ENCODE measurements at places on chromosomes 3 and 15. TPM values are rescaled to one million over a fixed set of nuclear protein-coding genes. Genes with fewer than 3 reads are reported as not detected.

- no peaks in the 10 kb centered on the region for H3K4me1 ChIP-seq
- no peak overlapping the region for H3K4me3 ChIP-seq
- H3K36me3 ChIP-seq, result no peaks in the 10 kb centered on the region
- no peak overlapping the region for H3K27ac ChIP-seq
- DNase-seq, result no peak
- no peaks in the 10 kb centered on the region for H3K27me3 ChIP-seq
These were observed 467.4 kb upstream of the BCHE start for GRCh38 chr3:166304584-166304983.

DNA sequence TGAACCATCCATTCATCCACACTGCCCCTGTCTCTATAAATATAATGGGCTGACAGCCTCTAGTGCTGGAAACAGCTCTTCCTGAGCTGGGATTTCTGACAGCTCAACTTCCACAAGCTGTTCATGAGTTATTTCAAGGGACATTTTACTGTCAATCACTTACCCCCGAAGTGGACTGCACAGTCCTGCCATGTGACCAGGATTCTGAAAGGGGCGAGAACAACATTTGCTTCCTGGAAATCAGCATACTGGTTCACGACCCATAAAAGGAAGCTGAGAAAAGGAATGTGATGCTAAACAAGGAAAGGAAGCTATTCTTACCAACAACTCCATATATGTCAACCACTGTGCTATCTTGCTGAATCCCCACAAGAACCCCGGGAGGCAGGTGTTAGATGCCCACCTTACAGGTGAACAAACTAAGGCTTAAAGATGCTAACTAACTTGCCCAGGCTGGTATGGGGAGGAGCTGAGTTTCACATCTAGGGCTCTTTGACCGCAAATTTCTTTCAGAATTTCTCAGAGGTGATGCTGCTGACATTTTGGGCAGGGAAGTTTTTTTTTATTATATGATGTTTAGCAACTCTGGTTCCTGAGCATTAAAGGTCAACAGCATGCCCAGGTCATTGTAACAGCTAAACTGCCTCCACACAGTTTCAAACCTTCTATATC, 16.5 kb upstream of the REC114 start:
- no peak for DNase-seq
- no peaks in the 10 kb centered on the region for H3K36me3 ChIP-seq
- no peaks in the 10 kb centered on the region for H3K4me1 ChIP-seq
- H3K4me3 ChIP-seq, result no peak overlapping the region
- H3K27me3 ChIP-seq, result peaks cover 41% of the 10 kb centered on the region
- H3K27ac ChIP-seq, result no peak overlapping the region

DNA sequence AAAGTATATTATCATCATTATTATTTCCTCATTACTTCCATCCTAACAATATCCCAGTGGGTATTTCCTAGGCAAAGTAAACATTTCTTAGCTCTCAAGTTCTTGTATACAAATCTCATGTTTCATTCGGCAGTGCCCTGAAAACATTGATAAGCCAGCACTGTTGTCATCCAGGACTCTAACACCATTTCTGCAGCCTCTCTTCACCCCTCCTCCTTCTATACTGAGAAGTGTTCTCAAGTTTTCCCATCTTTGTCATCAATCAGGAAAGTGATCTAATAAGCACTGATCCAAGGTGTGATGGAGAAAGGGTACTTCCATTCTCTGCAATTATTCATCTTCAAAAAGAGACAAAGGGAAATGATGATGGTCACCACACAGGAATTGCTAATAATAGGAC, 168.4 kb upstream of the CCDC54 start:
- H3K27ac ChIP-seq, result peak overlapping the region; percentile 90
- no peaks in the 10 kb centered on the region for H3K27me3 ChIP-seq
- peaks cover 4% of the 10 kb centered on the region for H3K36me3 ChIP-seq
- DNase-seq, result no peak
- H3K4me3 ChIP-seq, result no peak overlapping the region
- H3K4me1 ChIP-seq, result peaks cover 59% of the 10 kb centered on the region

GRCh38 chr15:74040109-74040850, 42.1 kb downstream of the GOLGA6A start:
- H3K4me3 ChIP-seq, result no peak overlapping the region
- peaks cover 6% of the 10 kb centered on the region for H3K4me1 ChIP-seq
- no peaks in the 10 kb centered on the region for H3K27me3 ChIP-seq
- no peak overlapping the region for H3K27ac ChIP-seq
- H3K36me3 ChIP-seq, result peaks cover 5% of the 10 kb centered on the region

GRCh38 chr3:151843275-151843674, 29.4 kb downstream of the AADAC start:
- no peak for DNase-seq
- H3K4me1 ChIP-seq, result peaks cover 7% of the 10 kb centered on the region
- H3K36me3 ChIP-seq, result peaks cover 2% of the 10 kb centered on the region
- H3K4me3 ChIP-seq, result no peak overlapping the region
- H3K27me3 ChIP-seq, result no peaks in the 10 kb centered on the region

DNA sequence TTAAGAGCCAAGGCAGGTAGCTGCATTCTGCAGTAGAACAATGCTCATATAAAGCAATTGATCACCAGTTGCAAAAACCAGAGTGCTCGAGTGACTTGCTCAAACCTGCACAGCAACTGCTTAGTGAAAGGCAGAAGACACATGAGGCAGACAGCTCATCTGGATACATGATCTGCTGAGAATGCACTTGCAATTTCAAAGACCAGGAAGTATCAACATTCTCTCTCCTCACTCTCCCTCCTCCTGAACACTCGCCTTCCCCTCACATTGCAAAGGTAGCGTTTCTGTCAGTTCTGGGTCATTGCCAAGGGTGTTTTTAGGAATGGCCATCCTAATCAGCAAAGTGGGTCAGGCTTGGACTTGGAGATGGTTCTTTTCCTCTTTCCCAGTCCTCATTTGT, 61.0 kb downstream of the BFSP2 start:
- DNase-seq, result no peak
- H3K4me1 ChIP-seq, result peaks cover 42% of the 10 kb centered on the region

GRCh38 chr15:82643992-82644391, 3.2 kb downstream of the CPEB1 start:
- H3K4me1 ChIP-seq, result peaks cover 8% of the 10 kb centered on the region
- H3K27me3 ChIP-seq, result peaks cover 92% of the 10 kb centered on the region
- DNase-seq, result no peak

DNA sequence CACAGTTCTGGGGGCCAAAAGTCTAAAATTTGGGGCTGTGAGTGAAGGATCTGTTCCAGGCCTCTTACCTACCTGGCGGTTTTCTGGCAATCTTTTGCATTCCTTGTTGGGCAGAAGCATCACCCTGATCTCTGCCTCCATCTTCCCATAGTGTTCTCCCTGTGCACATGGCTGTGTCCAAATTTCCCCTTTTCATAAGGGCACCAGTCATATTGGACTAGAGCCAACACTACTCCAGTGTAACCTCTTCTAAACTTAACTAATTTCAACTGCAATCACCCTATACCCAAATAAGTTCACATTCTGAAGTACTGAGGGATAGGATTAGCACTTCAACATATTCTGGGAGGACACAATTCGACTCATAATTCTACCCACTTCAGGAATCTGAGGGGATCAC, 85.0 kb downstream of the CCNL1 start:
- H3K27me3 ChIP-seq, result no peaks in the 10 kb centered on the region
- no peak overlapping the region for H3K4me3 ChIP-seq
- DNase-seq, result no peak
- H3K36me3 ChIP-seq, result no peaks in the 10 kb centered on the region

DNA sequence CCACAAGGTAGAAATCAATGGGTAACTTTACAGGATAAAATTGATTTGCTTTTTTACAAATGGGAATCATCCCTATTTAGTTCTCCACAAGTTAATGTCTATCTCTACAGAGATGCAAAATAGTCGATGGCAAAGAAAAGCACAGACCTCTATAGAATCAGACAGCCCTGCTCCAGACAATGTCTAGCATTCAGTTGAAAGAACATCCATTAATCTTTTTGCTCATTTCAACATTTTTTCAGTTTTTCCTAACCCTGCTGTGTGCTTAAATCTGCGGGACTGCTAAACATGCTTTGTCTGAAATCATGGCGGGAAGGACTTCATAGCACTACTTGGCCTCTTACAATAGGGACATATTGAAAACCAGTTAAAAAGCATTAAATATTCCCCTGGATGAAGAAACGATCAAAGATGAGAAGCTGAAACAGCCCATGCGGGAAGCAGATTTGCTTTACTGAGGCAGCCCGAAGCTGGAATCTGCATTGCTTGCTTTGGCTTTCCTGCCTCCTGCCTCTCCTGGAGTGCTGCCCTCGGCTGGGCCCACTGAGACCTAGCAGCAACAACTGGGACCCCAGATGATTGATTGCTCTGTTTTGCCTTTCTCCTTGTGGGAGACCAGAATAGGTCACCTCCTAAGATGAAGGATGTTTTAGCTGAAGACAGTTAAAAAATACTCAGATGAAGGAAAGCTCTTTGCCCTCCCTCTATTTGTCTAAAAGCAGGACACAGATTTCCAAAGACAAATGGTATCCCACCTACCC, 38.5 kb upstream of the RASGRP1 start:
- no peak overlapping the region for H3K27ac ChIP-seq
- H3K36me3 ChIP-seq, result no peaks in the 10 kb centered on the region
- H3K4me3 ChIP-seq, result no peak overlapping the region
- H3K27me3 ChIP-seq, result no peaks in the 10 kb centered on the region

GRCh38 chr3:28745436-28745835, 396.8 kb upstream of the AZI2 start:
- DNase-seq, result no peak
- H3K27ac ChIP-seq, result no peak overlapping the region
- peaks cover 6% of the 10 kb centered on the region for H3K36me3 ChIP-seq
- H3K4me3 ChIP-seq, result no peak overlapping the region
- no peaks in the 10 kb centered on the region for H3K27me3 ChIP-seq

DNA sequence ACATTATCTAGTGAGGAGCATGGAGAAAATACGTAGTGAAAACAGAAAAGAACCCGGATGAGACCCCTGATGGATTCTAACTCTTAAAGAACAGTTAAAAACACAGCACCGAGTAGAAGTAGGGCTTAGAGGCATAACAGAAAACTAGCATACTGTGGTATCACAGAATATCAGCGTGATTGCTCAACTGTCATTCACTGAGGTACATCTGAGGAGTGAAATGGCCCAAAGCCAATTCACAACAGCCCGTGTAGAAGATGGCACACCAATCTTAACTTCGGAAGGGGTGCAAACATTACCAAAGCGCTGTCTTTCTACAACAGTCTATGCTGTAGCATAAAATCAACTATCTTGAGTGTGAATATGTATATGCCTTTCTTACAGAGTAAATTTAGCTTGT, 1.8 kb downstream of the CLASP2 start:
- H3K27ac ChIP-seq, result no peak overlapping the region
- H3K4me3 ChIP-seq, result no peak overlapping the region
- H3K27me3 ChIP-seq, result no peaks in the 10 kb centered on the region
- H3K4me1 ChIP-seq, result peaks cover 7% of the 10 kb centered on the region
- H3K36me3 ChIP-seq, result peaks cover 9% of the 10 kb centered on the region

GRCh38 chr3:189629803-189630455, 1.3 kb upstream of the TP63 start:
- no peak for DNase-seq
- H3K27ac ChIP-seq, result no peak overlapping the region
- no peak overlapping the region for H3K4me3 ChIP-seq
- no peaks in the 10 kb centered on the region for H3K4me1 ChIP-seq

DNA sequence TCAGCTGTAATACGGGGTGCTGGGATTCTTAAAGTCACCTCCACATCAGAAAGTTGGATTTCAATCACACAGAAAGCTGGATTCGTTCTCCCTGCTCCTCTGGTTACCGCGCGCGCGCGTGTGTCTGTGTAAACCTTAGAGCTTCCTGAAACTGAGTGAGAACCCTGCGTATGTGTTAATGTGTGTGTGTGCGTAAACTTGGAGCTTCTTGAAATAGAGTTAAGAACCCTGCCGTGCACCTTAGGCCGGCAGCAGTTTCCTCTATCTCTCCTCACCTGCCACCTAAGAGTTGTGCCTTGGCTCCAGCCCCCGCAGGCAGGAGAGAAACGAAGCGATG, 531 bp downstream of the LZTFL1 start:
- DNase-seq, result peak; percentile 42
- H3K4me3 ChIP-seq, result peak overlapping the region; percentile 94
- H3K27me3 ChIP-seq, result peaks cover 34% of the 10 kb centered on the region
- peaks cover 7% of the 10 kb centered on the region for H3K36me3 ChIP-seq

GRCh38 chr3:183306798-183307671, 54.0 kb downstream of the B3GNT5 start:
- H3K27me3 ChIP-seq, result no peaks in the 10 kb centered on the region
- DNase-seq, result no peak
- H3K36me3 ChIP-seq, result no peaks in the 10 kb centered on the region
- H3K27ac ChIP-seq, result peak overlapping the region; percentile 64
- H3K4me3 ChIP-seq, result no peak overlapping the region

DNA sequence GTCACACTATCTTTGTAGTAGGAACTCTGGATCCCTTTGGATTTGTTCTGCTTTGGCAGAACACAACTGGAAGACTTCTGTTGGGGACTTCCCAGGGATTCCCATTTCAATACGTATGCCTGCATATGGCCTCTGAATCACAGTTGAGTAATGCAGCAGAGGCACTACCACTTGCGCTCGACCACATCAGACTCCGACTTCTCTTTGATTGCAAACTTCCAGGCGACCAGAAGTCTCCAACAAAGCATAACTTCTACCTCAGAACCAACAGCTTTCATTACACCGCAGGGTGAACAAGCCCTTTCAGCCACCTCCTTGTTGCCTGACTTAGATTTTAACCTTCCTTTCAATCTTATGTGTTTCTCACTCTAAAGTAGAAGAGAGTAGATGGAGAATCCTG, 924.4 kb downstream of the IGSF11 start:
- H3K36me3 ChIP-seq, result no peaks in the 10 kb centered on the region
- H3K27me3 ChIP-seq, result no peaks in the 10 kb centered on the region
- H3K4me3 ChIP-seq, result no peak overlapping the region
- no peak for DNase-seq
- no peaks in the 10 kb centered on the region for H3K4me1 ChIP-seq
- no peak overlapping the region for H3K27ac ChIP-seq

- peaks cover 10% of the 10 kb centered on the region for H3K4me1 ChIP-seq
- no peak overlapping the region for H3K4me3 ChIP-seq
- no peaks in the 10 kb centered on the region for H3K27me3 ChIP-seq
- H3K36me3 ChIP-seq, result no peaks in the 10 kb centered on the region
- DNase-seq, result peak; percentile 42
These were observed 261.6 kb upstream of the LMCD1 start for GRCh38 chr3:8239718-8240695.

DNA sequence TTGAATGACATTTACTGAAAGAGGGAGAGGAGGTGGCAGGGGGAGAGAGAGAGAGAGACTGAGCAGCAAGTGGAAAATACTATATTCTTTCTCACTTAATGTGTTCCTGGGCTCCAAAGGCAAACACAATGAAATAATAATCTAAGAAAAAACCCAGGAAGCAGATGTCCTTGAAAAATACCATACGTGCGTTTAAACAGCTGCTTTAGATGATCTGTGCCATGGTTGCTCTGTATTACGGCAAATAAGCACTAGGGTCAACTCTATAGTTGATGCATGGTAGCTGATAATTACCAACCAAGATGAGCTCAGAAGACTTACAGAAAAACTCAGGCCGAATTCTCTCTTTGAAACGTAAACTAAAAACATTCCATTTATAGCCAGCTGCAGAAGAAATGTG, 410.3 kb upstream of the TBL1XR1 start:
- H3K27me3 ChIP-seq, result no peaks in the 10 kb centered on the region
- DNase-seq, result no peak
- peaks cover 4% of the 10 kb centered on the region for H3K36me3 ChIP-seq
- H3K27ac ChIP-seq, result peak overlapping the region; percentile 40
- H3K4me1 ChIP-seq, result peaks cover 63% of the 10 kb centered on the region

PLSCR5 gene
- total RNA-seq, result not detected

TRPM1 gene
- total RNA-seq, result not detected

KCNH8 gene
- total RNA-seq, result 1.5 TPM

AAGAB gene
- total RNA-seq, result 31.0 TPM

PP2D1 gene
- not detected for total RNA-seq

CCDC39 gene
- not detected for total RNA-seq

RNU5B-1 gene
- 16.2 TPM for total RNA-seq

INSYN1 gene
- 12.7 TPM for total RNA-seq

CDHR4 gene
- not detected for total RNA-seq

CYP8B1 gene
- not detected for total RNA-seq

ARHGEF3 gene
- 29.0 TPM for total RNA-seq

EPHA6 gene
- total RNA-seq, result 39.5 TPM
